NCI-H345 (cell line): ENCODE measurements at places on chromosomes 5 and 9.

GRCh38 chr5:121572061-121572460, 279.6 kb upstream of the FTMT start:
- no peak for DNase-seq

DNA sequence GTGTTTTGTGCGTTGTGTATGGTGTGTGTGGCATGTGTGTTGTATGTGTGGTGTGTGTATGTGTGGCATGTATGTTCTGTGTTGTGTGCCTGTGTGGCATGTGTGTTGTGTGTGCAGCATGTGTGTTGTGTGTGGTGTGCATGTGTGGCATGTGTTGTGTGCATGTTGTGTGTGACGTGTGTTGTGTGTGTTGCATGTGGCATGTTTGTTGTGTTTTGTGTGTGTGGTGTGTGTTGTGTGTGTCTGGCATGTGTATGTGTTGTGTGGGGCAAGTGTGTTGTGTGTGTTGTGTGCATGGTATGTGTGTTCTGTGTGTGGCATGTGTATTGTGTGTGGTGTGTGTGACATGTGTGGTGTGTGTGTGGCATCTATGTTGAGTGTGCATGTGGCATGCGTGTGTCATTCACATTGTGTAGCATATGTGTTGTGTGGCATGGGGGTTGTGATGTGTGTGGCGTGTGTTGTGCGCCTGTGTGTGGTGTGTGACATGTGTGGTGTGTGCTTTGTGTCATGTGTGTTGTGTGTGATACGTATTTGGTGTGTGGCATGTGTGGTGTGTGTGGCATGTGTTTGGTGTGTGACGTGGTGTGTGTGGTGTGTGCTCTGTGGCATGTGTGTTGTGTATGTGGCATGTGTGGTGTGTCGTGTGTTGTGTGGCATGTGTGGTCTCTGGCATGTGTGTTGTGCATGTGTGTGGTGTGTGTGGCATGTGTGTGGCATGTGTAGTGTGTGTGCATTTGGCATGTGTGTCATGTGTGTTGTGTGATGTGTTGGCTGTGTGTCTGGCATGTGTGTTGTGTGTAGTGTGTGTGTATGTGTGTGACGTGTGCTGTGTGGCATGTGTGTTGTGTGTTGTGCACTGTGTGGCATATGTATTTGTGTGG, 46.6 kb upstream of the IRX4 start:
- no peak for DNase-seq

GRCh38 chr5:105101577-105101976, 1539.0 kb upstream of the NUDT12 start:
- DNase-seq = no peak

- no peak for DNase-seq
Measured at GRCh38 chr9:112848316-112849151, 42.1 kb downstream of the SLC46A2 start.

DNA sequence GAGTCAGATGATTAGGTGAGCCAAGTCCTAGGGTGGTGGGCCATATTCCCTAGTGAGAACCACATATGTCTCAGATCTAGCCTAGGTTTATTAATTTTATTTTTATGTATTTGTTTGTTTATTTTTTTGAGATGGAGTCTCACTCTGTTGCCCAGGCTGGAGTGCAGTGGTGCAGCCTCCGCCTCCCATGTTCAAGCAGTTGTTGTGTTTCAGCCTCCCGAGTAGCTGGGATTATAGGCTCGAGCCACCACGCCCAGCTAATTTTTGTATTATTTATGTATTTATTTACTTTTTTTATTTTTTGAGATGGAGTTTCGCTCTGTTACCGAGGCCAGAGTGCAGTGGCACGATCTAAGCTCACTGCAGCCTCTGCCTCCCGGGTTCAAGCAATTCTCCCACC, 36.0 kb downstream of the NUP188 start:
- DNase-seq = no peak

DNA sequence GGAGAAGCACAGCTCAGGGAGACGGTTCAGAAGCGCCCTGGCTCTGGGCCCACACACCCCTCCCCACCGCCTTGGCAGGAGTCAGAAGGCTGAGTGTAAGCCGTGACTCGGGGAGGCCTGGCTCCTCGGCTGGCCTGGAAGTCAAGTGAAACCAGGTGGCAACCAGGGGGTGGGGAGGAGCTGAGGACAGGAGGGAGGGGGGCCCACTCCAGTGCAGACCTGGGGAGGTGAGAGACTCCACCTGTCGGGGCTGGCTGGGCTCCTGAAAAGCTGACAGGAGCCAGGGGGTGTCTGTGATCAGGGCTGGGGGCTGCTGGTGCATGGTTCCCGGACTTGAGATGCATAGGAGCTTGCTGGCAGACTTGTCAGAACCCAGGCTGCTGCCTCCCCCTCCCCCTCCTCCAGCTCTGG, 150.2 kb upstream of the PHYKPL start:
- DNase-seq = peak; percentile 51

GRCh38 chr5:149820012-149820411, 89.9 kb downstream of the PPARGC1B start:
- no peak for DNase-seq

- DNase-seq = no peak
Measured at GRCh38 chr9:36345103-36345846, 54.8 kb downstream of the RNF38 start.

DNA sequence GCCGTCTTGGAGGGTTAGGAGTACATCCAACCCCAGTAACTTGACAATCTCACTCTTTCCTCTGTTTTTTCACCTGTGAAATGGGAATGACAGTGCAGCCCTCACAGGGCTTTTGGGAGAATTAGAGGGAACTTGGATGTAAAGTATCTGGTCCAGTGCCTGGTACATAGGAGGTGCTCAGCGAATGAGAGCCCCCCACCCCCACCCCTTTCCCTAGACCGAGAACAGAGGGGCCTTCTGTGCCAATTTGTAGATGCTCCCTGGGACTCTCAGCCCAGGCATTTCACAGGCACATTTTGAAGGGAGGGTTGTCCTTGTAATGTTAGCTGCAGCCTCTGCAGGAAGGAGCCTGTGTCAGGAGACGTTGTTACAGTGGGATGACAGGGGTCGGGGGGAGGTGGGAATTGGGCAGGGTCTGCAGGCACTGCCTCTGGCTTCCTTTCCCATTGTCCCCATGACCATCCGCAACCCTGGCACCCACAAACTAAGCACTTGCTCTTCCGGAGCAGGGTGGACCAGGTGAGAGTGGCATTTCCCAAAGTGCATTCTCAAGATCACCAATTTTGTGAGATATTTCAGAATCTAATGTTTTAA, 47.0 kb downstream of the AMBP start:
- no peak for DNase-seq

- no peak for DNase-seq
Measured at GRCh38 chr5:41921874-41922273, 3.2 kb upstream of the FBXO4 start.

GRCh38 chr9:91746904-91747303, 203.1 kb downstream of the ROR2 start:
- no peak for DNase-seq

GRCh38 chr9:14797435-14797834, 74.9 kb upstream of the CER1 start:
- DNase-seq = no peak

GRCh38 chr5:23014825-23015224, 161.7 kb upstream of the CDH12 start:
- DNase-seq = no peak

DNA sequence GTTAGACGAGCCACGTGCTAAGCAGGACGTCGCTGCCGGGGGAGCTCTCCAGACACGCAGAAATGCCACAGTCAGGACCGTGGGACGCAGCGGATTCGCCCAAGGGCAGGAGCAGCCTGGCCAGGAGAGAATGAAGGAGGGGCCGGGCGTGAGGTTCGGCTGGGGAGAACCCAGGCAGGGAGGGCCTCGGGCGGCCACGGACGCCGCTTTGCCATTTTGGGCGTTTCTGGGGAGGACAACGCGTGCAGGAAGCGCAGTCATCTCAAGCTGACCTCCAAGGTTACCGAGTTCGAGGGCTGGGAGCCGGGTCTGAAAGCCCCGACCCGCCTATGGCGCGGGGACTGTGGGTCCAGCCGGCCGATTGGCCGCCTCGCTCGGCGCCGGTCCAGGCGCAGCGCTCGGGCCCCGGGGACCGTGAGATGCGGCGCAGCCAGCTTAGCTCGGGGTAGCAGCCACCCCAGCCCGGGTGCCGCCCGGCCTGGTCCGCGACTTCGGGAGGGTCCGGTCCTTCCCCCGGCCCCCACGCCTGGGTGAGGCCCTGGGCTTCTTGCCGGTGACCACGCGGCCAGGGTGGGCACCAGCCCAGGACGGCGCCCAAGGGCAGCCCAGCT, 760 bp upstream of the MAN1B1 start:
- DNase-seq = no peak

GRCh38 chr5:178165581-178165980, 11.9 kb upstream of the NHP2 start:
- DNase-seq = no peak

DNA sequence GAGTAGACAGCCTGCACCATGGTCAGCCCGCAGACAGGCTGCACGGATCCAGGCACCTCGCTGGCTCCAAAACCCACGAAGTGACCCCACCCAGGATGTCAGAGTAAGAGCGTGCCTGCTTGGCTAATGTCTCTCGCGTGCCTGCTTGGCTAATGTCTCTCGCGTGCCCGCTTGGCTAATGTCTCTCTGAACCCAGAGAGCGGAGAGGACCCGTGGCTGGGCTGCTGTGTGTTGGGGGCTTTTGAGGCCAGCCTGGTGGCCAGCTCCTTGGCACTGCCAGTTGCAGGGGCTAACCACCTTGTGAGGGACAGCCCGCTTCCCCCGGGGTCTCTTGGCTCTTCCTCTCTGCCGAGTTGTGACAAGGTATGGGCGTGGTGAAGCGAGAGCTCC, 8.9 kb upstream of the RXRA start:
- DNase-seq = no peak

- DNase-seq = peak; percentile 28
Measured at GRCh38 chr5:31854181-31855133, 215.5 kb downstream of the PDZD2 start.

GRCh38 chr9:27303219-27303618, 6.3 kb upstream of the EQTN start:
- DNase-seq = no peak

DNA sequence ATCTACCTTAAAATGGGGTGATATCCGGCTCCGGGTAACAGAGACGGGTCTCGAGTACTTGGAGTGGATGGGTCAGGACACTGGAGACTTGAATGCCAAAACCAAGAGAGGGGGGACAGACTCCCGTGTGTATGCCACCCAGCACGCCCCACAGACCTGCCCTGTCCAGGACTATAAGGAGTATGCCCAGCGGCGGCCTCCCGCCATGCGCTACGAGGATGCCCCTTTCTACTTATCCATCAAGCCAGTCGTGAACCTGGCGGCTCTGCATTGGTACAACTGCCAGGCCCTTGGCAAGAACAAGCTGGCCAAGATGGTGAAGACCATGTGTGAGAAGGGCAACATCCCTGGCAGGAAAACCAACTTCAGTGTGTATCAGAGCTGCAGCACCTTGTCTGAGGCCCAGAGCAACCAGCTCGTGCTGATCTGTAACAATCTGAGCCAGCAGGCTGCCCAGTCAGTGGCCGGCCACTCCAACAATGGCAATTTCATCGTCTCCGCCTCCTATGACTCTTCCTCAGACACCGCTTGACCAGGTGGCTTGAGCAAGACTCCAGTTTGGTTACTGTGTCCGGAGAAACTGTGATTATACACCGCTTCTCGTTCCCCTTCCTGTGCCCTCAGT, 99.4 kb downstream of the INIP start:
- DNase-seq = no peak

GRCh38 chr9:134626069-134626423, 15.6 kb upstream of the COL5A1 start:
- DNase-seq = no peak

GRCh38 chr5:36842087-36842486, 34.5 kb upstream of the NIPBL start:
- DNase-seq = no peak

- no peak for DNase-seq
Measured at GRCh38 chr9:77953590-77953989, 78.0 kb downstream of the GNAQ start.

GRCh38 chr5:138979684-138980280, 104.6 kb upstream of the LRRTM2 start:
- no peak for DNase-seq

- DNase-seq = no peak
Measured at GRCh38 chr9:86458191-86458855, 104.1 kb upstream of the TUT7 start.

- no peak for DNase-seq
Measured at GRCh38 chr9:124810663-124811355, 33.9 kb downstream of the OLFML2A start.

- no peak for DNase-seq
Measured at GRCh38 chr9:131601683-131602181, 56.4 kb downstream of the PRRT1B start.

GRCh38 chr5:5141339-5141599, 1.1 kb downstream of the ADAMTS16 start:
- peak; percentile 12 for DNase-seq
